ENCODE measurements at places on chromosomes 3 and 15.

DNA sequence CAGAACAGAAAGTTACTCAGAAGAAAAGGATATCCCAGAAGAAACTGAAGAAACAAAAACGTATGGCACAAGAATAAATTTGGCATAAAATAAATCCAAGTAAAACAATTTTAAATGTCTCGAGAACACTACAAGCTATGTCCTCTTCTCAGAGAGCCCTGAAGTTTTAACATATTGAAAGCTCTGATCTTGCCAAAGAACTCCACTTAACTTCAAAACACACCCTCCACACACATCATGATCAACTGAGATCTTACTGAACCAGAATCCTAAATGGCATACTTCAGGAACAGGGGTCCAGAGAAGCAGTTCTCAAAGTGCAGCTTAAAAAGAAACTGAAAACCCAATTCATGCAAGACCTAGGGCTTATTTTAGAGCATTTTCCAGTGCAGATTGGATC is 194.3 kb downstream of the MAGI1 start:
- no peak for DNase-seq

- no peak for DNase-seq
Observed at GRCh38 chr15:89291934-89292438, 42.6 kb downstream of the POLG start.

GRCh38 chr3:127744253-127744815 is 71.6 kb downstream of the ABTB1 start:
- DNase-seq: no peak

DNA sequence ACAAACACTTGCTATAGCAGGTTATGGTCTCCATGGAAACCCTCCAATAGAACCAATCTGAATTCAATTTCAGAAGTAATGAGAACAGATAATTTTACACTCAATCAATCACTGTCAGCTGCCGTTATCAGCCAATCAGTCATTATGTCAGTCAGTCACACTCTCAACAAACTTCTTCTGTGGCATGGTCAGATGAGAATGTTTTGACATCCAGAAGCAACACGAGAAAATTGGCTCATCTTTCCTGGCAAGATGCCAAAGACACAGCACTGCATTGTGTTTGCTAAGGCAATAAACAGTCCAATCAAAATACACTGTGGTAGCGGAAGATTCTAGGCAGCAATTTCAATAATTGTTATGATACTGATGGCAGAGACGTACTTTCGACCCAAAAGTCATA is 190.7 kb downstream of the RORA start:
- no peak for DNase-seq
